ENCODE measurements at places on chromosomes 5 and 9.

DNA sequence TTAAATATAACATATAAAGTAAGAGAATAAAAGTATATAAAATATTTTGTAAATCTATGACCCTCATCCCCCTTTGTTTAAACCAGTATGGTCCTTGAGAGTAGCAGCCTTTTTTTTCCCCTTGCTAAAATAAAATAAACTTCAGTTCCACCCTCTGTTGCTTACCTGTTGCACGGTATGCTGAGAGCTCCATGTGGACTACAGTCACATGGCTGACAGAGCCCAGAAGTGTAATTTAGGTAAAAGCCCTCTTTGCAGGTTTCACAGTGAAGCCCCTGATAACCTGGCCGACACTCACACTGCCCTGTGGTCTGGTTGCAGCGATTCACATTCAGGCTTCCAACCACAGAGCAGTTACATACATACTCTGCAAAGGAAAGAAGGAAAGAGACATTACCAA, 55.1 kb downstream of the MEGF9 start:
- no peak for DNase-seq

GRCh38 chr5:131635684-131636572, 899 bp upstream of the RAPGEF6 start:
- peak; percentile 16 for DNase-seq

GRCh38 chr9:3912280-3912679, 386.5 kb upstream of the RFX3 start:
- no peak for DNase-seq

- no peak for DNase-seq
These were observed 13.5 kb downstream of the ARL14EPL start for GRCh38 chr5:116045821-116046220.

DNA sequence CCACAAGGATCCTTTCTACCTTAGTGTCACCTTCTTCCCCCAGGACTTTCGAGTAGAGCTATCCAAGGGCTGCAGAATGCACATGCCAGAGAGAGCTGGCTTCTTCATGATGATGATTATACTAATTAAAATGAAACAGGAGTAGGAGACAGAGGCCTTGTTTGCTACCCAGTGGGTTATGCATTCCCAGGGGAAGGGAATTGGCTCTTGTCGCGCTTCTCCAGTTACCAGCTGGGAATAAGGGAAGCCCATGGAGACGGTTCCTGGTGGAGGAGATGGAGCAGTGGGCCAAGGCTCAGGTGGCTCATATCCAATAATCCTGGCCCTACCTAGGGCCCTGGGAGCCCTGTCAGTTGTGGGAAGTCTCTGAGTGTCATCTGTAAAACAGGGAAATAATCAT, 65.1 kb downstream of the WWC1 start:
- no peak for DNase-seq

GRCh38 chr5:27020973-27021372, 17.4 kb downstream of the CDH9 start:
- peak; percentile 79 for DNase-seq

GRCh38 chr9:32550150-32550561, 2.0 kb upstream of the SMIM27 start:
- DNase-seq: no peak

GRCh38 chr5:123036391-123037103, at the start of gene PPIC:
Gene PPIC, minus strand, starts transcription at chr5:123036725. Its CDS starts 100 bp downstream, at chr5:123036625.
- DNase-seq: peak; percentile 62

DNA sequence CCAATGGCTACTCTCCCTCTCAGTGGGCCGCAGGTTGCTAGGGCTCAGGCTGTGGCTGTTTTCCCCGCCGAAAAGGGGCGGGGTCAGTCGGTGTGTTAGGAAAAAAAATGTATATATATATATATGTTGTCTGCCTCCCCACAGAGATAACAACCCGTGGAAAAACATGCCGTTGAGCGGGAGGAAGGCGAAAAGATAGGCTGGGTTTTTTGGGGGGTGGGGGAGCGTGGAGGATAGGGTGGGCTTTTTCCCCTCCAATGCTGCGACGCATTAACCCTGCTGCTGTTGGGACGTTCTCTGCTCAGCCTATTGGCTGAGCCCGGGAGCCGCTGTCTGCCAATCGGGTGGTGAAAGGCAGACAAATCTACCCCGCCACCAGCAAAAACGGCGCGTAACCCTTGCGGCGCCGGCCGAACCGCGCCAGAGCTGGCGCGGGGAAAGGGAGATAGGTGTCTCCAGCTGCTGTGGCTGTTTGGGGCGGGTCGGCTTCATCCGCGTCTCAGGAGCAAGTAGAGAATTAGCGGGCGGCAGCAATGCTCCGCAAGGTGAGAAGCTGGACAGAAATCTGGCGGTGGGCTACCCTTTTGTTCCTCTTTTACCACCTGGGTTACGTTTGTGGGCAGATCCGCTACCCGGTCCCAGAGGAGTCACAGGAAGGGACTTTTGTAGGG, at the start of gene PCDHGC4:
Gene PCDHGC4, plus strand, starts transcription at position 390 of the 671 bp plus-strand sequence. Its CDS starts 144 bp downstream, at position 534.
- DNase-seq: peak; percentile 64

DNA sequence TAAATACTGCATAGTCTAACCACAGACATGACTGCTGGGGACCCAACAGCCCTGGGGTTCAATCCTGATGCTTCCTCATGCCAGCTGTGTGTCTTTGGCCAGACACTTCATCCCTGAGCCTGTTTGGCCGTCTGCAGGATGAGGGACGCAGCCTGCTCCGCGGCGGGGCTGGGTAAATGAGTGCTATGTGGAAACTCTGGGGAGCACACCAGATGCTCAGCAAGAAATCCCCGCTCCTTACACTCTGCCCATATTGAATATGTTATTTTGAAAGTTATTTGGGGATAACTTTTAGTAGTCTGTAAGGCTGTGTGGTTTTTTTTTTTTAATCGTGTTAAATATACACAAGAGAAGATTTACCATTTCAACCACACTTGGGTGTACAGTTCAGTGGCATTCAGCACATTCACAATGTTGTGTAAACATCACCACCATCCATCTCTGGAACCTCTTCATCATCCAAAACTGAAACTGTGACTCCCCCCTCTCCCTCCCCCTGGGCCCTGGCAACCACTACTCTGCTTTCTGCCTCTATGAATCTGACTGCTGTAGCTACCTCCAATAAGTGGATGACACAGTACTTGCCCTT, 42.7 kb downstream of the SH3PXD2B start:
- DNase-seq: no peak

DNA sequence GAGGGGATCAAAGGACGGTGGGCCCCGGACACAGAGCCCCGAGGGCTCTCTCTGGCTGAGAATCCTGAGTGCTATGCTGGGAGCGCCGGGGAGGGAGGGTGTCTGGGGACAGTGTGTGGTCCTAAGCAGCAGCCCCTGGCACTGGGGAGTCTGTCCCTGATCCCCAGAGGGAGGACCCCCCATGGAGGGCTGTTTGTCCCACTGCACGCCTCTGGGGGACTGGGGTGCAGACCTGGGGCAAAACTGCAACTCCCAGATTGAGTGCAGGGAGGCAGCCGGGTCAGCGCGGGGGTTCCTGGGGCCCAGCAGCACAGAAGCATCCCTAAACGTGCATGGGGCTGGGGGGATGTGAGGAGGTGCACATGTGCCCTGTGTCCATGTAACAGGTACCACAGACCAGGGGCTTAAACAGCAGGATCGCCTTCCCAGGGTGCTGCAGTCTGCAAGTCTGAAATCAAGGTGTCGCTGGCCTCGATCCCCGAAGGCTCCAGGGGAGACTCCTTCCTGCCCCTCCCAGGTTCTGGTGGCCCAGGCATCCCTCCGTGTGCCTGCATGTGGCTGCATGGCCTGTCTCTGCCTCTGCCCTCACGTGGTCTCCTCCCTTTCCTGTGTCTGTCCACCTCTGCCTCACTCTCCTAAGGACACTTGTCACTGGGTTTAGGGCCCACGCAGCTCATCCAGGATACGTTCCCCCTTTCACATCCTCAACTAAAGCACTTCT, 35.9 kb upstream of the IRX4 start:
- no peak for DNase-seq

DNA sequence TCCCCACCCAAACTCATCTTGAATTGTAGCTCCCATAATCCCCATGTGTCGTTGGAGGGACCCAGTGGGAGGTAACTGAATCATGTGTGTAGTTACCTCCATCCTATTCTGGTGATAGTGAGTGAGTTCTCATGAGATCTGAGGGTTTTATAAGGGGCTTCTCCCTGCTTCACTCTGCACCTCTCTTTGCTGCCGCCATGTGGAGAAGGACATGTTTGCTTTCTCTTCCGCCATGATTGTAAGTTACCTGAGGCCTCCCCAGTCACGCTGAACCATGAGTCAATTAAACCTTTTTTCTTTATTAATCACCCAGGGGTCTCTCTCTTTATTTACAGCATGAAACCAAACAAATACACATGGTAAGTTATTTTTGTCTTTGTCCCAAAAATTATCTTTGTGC, 726.1 kb downstream of the CDH18 start:
- no peak for DNase-seq

DNA sequence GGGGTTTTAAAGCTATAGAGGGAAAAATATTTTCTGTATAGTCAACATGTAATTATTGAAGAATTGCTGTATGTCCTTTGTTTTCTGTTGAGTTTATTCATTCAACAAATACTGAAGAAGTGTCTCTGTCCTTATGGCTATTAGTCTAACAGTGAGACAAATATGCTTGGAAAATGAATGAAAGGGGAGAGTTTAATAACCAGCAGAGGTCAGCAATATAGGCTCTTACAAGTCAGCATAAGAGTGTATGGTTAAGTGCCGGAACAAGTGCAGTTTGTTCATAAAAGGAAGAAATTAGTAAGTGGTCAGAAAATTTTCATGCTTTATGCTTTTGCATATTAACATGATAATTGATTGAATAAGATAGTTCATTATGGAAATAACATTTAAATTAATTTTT, 3.6 kb downstream of the SCAMP1 start:
- DNase-seq: no peak

- no peak for DNase-seq
These were observed 41.3 kb upstream of the CDK20 start for GRCh38 chr9:88015606-88016005.

- DNase-seq: peak; percentile 63
These were observed 47.7 kb downstream of the ATG10 start for GRCh38 chr5:82019342-82020138.

- no peak for DNase-seq
These were observed 114.4 kb downstream of the SLC12A2 start for GRCh38 chr5:128197896-128198522.

- DNase-seq: no peak
These were observed 207.1 kb upstream of the VLDLR start for GRCh38 chr9:2414465-2414864.

DNA sequence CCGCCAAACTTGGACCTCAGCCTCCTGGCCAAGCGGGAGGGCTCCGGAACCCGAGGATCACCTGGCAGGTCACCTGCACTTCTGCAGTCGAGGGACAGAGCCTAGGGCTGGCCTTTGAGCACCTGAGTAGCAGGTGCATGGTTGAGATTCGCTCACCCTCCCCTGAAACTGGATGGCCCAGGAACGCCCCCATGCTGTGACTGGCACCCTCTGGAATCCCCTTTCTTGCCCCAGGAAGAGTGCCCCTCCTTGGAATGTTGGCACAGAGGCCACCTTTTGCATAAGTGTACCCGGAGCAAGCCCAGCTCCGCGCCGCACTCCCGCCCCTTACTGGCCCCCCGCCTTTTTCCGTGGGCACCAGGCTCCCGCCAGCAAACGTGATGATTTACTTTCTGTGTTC, 112.5 kb upstream of the IER5L start:
- DNase-seq: no peak

- no peak for DNase-seq
These were observed 157.1 kb downstream of the ZNF462 start for GRCh38 chr9:107020040-107020530.
